ENCODE measurements at places on chromosomes 12 and 14.

DNA sequence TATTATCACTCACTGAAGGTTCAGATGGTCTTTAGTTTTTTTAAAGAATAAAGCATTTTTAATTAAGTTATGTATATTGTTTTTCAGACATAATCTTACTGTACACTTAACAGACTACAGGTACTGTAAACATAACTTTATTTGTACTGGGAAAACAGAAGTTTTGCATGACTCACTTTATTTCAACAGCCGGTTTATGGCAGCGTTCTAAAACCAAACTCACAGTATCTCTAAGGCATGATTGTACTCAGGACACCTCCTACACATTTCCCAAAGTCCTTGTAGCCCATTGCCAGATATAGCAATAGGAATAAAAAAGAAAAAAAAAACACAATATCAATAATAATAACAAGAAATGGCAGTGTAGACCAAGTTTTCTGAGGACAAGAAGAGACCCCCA lies 1341.4 kb downstream of the FSCB start:
- no peak for DNase-seq

DNA sequence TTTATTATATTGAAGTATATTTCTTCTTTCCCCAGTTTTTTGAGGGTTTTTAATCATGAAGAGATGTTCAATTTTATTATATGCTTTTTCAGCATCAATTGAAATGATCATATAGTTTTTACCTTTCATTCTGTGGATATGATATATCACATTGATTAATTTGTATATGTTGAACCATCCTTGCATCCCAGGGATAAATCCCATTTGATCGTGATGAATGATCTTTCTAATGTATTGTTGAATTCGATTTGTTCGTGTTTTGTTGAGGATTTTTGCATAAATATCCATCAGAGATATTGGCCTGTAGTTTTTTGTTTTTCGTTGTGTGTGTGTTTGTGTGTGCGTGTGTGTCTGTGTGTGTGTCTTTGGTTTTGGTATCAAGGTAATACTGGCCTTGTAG lies 196.4 kb downstream of the CRADD start:
- no peak for DNase-seq

GRCh38 chr12:64609536-64610078 lies 688 bp upstream of the RASSF3 start:
- DNase-seq: no peak

- no peak for DNase-seq
These were observed 108.7 kb downstream of the TTC8 start for GRCh38 chr14:88933191-88933590.

GRCh38 chr12:31518680-31519227 lies 72.2 kb downstream of the DENND5B start:
- peak; percentile 27 for DNase-seq

DNA sequence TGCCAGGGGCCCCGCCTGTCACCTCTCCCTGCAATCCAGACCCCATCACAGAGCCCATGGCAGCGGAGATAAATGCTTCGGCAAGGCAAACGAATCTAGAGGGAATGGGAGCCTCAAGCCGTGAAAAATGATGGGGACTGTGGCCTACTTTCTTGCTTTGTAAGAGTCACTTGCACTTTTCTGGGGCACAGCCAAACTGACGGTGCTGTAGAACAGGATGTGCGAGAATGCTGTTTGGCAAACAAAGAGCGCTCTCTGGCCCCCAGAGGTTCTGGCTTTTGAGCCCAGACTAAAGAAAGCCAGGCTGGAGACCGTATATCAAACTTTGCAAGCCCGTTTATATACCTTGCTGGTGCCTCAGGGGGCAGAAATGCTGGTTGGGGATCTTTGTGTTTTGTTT lies 108.7 kb downstream of the CACNA1C start:
- DNase-seq: no peak
